ENCODE measurements at places on chromosomes 1 and 21.

- no peak for DNase-seq
Observed at GRCh38 chr1:51558375-51558924, 39.4 kb upstream of the EPS15 start.

DNA sequence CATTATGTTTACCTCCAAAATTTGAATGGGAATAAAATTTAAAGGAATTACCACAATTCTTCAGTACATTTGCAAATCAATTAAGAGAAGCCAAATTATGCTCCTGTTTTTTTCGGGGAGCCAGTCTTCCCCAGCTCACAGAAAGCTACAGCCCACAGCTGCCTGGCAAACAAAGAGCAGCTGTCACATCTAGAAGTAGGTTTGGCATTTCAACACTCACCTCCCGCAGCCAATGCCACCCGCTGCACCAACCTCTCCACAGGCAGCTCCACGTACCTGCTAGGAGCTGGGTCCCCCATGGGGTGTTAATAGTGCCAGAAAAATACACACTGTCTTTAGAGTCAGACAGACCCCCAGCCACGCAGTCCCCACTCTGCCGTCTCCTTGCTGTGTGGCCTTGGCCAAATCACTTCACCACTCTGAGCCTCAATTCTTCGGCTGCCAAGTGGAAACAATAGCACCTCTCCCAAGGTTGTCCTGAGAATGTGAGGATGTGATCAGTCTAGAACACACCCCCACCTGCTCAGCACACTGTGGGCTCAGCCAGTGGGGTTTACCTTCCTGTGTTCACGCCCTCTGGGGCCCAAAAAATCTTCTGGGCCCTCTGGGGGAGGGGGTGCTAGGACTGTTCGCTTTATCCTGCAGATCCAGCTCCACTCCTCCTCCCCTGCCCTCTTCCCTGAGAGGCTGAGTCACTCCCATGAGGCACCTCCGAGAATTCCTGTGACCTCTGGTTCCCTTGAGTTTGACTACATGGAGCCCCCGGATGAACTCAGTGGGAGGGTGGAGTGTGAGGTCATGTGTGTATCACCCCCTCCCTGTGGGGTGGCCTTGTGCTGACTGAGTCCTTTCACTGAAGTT, 204.3 kb upstream of the GRIK3 start:
- no peak for DNase-seq

DNA sequence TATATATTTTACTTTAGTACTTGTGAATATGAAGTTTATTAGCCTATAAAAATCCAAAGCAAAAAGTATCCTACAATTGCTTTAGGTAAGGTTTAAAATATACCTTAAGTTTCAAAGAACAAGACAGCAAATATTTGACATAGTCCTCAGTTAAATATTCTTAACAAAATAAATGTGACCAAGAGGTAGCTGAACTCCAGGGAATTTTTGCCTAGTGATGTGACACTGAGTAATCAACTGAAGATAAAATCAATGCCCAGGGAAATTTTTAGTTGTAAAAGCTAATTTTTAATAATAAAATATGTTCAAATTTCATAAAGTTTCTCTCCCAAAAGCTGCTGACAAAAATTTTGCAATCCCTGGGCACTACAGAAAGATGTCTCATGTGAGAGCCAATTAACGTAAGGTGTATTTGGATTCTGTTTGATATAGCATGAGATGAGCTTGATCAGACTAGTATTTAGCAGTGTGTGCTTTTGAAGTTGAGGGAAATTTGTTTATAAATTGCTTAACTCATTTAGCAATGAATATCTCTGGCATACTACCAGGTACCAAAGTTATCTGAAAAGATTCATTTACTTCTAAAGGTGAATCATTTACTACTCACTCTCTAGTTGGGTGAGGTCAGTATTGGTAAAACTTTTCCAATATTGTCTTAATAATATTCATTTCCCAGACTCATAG, 80.2 kb upstream of the PALMD start:
- DNase-seq = no peak

DNA sequence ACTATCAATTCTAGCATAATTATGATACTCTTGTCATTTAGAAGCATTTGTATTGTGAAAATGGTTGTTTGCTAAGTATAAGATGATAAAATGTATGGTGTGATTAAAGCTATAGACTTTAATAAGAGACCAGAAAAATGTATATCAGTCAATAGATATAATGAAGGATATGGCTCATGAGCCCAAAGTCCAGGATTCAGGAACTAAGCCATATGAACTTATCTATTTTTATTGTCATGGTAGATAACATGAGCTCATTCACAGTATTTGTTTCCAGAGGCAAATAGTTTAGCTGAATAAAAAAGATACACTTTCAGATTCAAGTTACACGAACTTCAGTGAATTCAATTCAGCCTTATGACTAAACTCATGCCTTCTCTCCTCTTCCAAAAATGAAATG, 32.7 kb downstream of the PRDX6 start:
- DNase-seq = no peak

GRCh38 chr1:62912028-62912638, 128.2 kb downstream of the ATG4C start:
- peak; percentile 1 for DNase-seq

- no peak for DNase-seq
Observed at GRCh38 chr1:89546082-89546889, 21.7 kb downstream of the LRRC8B start.

GRCh38 chr21:24829397-24829796, 777.9 kb downstream of the MRPL39 start:
- no peak for DNase-seq

DNA sequence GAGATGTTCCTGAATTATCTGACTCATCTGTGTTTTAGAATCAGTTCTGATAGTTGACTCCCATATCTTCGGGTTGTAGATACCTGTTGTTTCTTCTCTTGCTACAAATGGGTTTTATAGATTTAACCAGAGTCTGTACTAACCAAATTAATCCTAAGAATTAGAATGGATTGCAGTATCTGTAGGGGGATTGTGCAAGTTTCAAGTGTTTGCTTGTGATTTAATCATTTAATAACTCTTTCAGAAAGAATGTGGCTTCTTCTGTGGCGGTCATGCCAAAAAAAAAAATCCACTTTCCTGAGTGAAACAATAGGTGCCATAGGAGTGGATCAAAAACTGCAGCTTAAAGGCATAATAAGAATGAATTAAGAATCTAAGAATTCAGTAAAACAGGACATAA, 9.4 kb downstream of the IPO9 start:
- DNase-seq = no peak

GRCh38 chr1:68319907-68320306, 87.6 kb upstream of the WLS start:
- DNase-seq = no peak

DNA sequence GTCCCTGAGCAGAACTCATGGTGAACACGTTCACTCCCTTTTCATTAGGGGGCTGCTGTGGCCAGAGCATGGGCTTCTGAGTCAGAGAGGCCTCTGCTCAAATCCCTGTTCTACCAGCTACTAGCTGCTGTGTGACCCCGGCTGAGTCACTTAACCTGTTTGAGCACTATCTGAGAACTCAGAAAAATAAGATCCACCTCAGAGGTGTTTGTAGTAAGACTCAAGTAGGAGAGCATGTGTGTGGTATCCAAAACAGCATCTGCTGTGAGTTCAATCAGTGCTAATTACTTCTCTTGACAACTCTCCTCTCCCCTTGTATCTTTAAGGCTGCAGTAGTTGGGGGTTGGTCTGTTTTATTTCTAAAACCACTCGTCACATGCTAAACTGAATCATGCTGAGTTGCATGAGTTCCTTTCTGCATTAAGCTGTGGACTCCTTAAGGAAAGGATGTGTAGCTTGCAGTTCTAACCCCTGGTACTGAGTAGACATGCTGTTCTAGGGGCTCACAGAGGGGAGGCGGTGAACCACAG, 39.7 kb upstream of the JUN start:
- DNase-seq = no peak

DNA sequence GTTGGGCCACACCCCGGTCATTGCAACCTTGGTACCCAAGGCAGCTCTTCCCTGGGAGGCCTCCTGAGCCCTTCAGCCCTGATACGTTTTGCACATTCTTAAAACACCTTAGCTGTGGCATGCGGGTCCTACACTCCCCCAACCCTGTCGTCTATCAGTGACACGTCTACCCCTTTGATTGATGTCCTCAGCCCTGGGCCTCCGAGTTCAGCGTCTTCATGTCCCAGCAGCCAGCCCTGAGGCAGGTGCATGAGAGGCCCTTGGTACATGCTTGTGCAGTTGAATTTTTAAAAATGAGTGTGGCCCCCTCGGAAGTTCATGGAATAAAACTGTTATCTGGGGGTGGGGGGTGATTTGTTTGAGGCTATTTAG, 38.9 kb upstream of the ADARB1 start:
- DNase-seq = no peak

- peak; percentile 8 for DNase-seq
Observed at GRCh38 chr1:104636581-104636980, 886.9 kb downstream of the AMY1C start.

- no peak for DNase-seq
Observed at GRCh38 chr1:237791592-237791991, 99.1 kb downstream of the ZP4 start.

- no peak for DNase-seq
Observed at GRCh38 chr1:91455896-91456295, 44.8 kb upstream of the CDC7 start.

- no peak for DNase-seq
Observed at GRCh38 chr1:164051782-164052181, 507.2 kb upstream of the PBX1 start.

DNA sequence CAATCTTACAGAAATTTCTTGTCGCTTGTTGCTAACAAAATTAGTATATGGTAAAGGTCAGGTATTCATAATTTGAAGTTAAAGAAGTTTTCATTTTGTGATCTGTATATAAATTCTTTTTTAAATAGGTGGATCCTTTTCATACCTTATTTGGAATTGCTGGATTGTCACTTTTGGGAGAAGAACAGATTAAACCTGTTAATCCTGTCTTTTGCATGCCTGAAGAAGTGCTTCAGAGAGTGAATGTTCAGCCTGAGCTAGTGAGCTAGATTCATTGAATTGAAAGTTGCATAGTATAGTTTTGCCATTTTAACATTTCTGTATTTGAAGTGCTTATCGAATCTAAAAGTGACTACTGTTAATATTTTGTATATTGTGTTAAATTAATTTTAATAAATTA, 2.3 kb upstream of the MSH4 start:
- DNase-seq = no peak

GRCh38 chr1:168553680-168554553, 10.1 kb upstream of the XCL2 start:
- peak; percentile 29 for DNase-seq

- no peak for DNase-seq
Observed at GRCh38 chr1:111600886-111601386, 18.7 kb upstream of the RAP1A start.

- no peak for DNase-seq
Observed at GRCh38 chr1:91754816-91755580, 131.0 kb downstream of the TGFBR3 start.

DNA sequence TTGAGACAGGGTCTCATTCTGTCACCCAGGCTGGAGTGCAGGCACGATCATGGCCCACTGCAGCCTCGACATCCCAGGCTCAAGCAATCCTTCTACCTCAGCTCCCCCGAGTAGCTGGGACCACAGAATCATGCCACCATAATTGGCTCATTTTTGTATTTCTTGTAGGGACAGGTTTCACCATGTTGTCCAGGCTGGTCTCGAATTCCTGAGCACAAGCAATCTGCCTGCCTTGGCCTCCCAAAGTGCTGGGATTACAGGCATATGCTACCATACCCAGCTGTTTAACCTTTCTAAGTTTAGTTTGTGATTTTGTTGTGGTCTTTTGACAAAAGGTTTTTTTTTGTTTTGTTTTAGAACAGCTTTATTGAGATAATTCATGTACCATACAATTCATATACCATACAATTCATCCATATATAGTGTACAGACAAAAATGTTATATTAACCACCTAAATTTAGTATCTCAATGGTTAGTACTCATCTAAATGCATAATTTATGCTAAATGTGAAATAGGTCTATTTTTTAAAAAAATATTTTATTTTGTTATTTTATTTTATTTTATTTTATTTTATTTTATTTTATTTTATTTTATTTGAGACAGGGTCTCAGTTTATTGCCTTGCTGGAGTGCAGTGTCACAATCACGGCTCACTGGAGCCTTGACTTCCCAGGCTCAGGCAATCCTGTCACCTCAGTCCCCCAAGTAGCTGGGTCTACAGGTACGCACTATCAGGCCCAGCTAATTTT, 8.9 kb downstream of the ZMPSTE24 start:
- no peak for DNase-seq

DNA sequence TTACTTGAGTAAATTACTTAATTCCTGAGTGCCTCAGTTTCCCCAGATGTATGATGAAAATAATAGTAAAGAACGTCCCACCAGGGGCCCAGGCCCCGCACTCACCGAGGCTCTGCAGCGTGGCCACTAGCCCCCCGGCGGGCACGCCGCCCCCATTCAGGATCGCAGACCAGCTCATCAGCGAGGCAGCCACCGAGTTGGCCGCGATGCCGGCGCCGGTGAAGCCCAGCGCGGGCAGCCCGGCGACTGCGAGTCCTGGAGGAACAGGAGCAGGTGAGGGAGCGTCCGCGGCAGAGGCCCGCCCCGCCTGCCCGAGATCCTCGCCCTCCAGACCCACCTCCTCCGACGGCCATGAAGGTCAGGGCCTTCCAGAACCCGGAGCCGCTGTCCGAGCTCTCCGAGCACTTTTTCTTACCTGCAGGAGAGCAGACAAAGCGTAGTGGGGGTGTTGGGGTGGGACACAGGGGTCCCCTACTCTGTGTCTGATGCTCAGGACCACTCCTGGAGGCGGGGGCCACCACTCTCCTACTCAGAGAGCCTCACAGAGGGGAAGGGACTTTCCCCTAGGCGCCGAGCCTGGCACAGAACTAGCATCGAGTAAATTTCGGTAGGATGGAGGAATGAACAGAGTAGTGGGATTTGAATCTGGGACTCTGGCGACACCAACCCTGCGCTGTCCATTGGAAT, 3.7 kb downstream of the IFI6 start:
- no peak for DNase-seq

DNA sequence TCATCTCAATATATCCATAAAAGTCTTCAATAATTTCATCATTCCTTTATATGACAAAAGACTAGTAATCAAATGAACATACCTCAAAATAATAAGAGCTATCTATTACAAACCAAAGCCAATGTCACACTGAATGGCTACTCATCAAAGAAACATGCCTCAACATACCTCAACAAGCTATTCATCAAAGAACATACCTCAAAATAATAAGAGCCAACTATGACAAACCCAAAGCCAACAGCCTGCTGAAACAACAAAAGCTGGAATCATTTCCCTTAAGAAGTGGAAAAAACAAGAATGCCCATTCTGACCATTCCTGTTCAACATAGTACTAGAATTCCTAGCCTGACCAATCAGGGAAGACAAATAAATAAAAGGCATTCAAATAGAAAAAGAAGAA, 1373.7 kb downstream of the BRINP3 start:
- no peak for DNase-seq
